Upper lobe of left lung (tissue), 6 donors: ENCODE measurements at places on chromosomes 1 and 21.

DNA sequence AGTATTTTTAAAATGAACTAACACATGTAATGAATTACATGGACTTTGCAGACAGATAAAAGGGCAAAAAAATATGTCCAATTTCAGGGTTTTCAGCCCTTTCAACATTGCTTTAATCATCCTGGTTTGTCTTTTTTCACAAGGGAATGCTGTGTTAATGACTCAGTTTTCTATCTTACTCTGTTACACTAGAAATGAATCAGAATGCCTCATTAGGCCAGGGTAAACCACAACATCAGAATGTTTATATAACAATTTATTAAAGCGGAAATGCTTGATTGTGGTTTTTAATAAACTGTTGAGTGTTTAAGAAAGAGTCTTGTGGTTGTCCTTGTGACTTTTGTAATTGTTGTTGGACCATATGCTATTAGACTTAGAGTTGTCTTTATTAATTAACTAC lies 13.5 kb downstream of the GORAB start:
- DNase-seq = no peak

DNA sequence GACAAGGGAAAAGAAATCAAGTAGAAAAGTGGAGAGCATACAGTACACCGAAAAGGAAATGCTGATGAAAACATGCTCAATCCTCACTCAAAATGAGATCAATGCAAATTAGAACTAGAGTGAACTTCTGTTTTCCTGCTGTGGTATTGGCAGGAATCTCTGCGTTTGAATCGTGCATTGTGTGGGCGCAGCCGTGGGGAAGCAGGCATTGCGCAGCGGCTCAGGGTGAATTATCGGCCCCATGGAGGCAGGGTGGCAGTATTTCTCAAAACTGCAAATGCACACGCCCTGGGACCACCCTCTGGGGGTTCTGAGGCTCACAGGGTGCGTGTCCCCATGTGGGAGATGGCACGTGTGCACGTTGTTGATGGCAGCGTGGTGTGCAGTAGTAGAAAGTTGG lies 140.6 kb downstream of the PEX14 start:
- DNase-seq = no peak

- no peak for DNase-seq
These were observed 41.5 kb downstream of the LHX9 start for GRCh38 chr1:197958438-197959305.

DNA sequence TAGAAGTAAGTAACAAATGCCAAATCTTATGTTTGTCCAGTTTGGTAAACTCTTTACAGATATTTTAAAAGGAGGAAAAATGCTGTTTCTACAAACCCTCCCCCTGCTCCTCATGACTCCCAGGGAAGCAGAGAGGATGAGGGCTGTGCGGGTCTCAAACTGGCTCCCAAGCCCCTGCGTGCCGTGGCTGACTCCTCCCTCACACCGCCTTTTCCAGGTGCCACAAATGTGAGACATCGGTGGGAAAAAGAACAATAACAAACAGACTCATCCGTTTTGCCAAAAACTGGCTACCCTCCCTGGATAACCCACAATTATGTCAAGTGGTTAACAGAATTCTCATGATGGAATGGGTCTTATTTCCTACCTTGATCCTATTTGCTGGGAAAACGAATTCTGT lies 594.6 kb downstream of the PTPRU start:
- no peak for DNase-seq

- DNase-seq = no peak
These were observed 8.8 kb upstream of the ANGPTL7 start for GRCh38 chr1:11180342-11180744.

DNA sequence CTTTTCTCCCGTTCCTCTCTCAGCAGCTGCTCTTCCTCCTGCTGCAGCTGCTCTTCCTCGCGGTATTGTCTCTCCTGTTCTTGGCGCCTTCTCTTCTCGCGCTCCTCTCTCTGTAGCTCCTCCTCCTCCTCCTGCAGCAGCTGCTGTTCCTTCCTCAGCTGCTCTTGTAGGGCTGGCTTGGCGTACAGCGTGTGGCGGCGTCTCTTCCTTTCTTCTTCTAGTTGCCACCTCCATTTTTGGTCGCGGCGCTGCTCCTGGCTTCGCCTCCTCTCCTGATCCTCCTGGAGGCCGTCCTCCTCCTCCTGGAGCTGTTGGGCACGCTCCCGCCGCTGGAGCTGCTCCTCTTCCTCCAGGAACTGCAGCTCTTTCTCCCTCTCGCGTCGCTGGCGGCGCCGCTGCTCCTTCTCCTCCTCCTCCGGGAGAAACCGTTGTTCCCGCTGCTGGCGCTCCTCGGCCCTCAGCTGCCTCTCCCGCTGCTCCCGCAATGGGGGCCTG lies 4.8 kb downstream of the TCHH start:
- peak; percentile 88 for DNase-seq

GRCh38 chr1:99548943-99549605 lies 96.8 kb upstream of the PALMD start:
- DNase-seq = no peak

DNA sequence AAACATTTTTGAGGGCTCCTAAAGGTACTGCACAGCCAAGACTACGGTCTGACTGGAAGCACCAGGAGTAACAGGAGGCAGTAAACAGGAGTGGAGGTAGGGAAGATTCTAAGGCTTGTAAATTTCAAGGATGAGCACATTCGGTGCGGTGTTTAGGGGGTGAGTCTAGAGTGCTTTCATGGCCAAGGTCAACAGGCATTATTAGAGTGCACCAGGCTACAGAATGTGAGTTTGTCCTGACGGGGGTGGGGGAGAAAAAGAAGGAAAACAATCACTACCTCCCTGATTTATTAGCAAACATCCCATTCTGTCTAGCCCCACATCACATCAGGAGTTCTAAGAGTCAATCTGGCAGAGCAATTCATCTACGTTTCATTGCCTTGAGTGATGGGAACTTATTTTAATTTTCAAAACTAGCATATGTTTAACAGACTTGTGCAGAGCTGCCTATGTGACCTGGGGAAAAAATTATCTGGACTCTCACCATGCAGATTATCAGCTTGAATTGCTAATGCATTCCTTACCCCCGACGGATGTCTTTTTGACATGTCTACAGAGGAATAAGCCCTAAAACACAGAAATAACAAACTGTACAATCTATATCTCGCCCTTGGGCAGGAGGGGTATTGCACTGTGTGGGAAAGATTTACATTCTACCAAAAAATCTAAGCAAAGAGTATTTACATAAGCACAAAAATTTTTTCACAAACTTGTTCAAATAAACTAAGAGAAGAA lies 45.0 kb downstream of the APP start:
- no peak for DNase-seq

DNA sequence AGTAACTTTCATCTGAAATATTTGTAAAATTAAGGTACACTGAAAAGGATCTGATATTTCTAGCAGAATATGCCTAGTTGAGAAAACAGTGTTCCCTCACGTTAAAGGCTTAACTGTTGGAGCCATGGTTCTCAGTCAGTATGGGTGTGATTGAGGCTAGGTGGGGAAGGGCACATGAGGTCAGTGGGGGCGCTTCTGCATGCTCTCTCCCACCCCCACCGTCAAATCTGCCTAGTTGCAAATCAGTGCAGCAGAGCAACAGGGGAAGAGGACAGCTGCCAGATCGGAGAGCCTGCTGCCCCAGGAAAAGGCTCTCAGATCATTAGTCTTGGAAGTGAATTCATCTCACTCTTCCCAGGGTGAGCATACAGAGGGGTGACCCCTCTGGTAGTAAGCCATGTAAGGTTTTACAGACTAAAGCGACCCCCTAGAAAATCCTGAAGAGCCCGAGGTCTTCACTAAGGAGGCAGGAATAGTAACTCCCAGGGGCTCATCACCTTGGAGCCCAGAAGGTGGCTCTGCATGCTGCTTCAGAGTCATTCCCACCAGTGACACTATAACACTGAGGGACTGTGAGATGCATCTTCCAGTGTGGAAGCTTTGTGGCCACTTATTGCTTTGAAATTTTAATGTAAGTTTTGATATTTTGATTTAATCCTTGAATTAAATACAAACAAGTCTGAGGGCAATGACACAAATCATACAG lies 83.1 kb upstream of the BARHL2 start:
- no peak for DNase-seq

DNA sequence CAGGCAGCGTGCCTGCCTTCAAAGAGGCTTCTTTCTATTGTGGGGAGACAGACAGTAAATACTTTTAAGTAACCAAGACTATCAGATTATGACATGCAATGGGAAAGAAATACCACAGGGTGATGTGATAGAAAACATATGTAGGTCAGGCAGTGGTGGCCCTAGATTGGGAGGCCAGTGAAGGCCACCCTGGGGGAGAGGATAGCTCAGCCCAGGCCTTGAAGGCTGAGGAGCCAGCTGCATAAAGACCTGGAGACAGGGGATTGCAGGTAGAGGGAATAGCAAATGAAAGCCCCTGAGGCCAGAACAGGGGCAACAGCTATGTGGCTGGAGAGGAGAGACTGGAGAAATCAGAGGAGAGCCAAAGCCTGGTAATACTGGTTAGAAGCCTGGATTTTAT lies 4.0 kb downstream of the SOX13 start:
- DNase-seq = no peak

DNA sequence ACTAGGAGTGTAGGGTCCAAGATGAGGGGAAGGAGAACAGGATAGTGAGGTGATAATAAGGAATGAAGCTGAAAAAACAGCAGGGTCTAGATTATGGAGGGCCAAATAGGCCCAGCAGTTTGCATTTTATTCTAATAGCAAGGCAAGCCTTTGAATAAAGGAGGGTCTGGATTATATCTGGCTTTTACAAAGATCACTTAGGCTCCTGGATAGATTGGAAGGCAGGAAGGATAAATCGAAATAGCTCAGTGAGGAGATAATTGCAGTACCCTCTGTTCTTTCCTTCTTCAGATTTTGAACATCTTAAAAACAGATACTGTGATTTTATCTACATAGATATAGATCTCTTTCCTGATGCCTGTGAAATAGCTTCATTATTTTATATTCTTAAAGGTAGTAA lies 53.8 kb upstream of the PTGFR start:
- no peak for DNase-seq

DNA sequence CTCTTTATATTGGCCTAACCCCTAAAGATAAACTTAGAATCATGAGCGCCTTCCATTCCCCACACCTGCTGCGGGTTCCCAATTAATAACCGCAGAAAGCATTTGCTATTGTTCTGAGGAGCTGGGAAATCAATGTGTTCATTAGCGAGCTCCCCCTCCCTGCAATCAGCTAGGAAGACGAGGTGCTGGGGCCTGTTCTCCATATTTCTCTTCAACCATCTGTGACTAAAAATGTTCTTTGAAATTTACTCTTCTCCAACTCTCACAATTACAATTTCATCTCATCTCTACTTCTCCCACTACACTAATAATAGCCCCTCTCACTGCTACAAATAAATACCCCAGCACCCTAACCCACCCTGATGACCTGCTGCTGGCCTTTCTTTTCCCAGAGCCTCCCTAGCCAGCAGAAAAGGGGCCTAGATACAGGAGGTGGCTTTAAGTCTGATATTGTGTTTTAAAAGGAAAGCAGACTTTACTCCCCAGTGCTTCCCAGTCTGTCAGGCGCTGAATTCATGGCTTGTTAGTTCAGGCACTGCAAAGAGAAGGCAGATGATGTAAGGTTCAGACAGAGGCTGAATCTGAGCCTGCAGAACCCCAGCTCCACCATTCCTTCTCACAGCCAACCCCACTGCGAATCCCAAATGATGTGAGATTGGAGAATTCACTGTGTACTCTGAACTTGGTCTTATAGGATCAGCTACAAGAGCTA lies 477.5 kb upstream of the DAB1 start:
- no peak for DNase-seq

GRCh38 chr1:73701826-73702225 lies 496.1 kb downstream of the LRRIQ3 start:
- no peak for DNase-seq

DNA sequence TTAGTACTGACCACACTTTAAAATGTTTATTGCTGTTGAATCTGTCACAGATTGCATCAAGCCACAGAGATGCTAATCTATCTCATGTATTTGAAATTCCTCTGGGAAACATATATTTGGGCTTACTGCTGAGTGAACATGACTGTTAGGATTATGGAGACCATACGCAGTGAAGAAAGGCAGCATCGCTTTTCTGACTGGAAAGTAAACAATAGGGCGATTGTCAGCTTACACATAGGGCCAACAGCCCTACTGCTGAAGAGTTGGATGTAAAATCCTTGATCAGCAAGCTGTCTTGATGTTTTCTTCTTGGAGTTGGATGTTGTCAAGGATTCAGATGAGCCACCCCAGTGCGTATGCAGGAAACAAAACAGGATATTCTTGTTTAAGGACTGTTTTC lies 368.7 kb upstream of the ADGRL2 start:
- no peak for DNase-seq

- no peak for DNase-seq
These were observed 6.5 kb upstream of the HAPLN2 start for GRCh38 chr1:156612666-156613065.

GRCh38 chr1:170808216-170808885 lies 127.0 kb upstream of the MROH9 start:
- no peak for DNase-seq

DNA sequence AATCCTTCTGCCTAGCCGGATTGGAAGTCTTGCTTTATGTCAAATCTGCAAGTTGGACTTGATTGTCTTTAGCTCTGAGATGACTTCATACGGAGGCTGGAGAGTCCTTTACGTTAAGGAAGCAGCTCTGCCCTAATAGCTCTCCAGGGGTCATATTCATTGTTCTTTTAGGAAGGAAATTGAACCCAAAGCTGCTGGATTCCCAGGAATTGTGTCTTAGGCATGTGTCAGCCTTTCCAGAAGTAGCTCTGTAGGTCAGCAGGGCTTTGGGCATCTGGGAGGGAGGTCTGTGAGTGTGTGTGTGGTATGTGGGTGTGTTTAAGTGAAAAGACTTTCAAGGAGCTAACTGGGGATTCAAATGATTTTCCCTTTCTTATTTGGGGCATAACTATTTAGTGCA lies 82.4 kb downstream of the ABCA4 start:
- no peak for DNase-seq

DNA sequence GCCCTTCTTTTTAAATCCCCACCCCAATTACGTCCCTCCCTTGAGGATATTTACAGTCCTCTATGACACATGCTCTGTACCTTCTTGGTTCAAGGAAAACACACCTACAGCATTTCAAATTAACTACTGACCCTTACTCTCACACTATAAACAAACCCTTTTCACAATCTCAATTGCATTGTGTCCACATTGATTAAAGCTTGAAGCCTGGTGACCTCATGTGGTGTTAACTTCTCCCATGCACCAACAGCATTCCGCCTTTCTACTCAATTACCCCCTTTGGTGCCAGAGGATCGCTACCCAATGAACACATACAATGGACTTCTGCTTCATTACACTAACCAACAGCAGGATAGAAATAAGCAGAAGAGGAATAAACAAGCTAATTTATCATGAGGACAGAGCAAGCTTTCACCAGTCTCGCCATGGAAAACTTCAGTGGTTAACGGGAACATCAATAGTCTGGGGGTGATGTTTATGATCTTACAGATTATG lies 15.2 kb downstream of the WLS start:
- no peak for DNase-seq
